ENCODE measurements at places on chromosomes 5 and 9.

DNA sequence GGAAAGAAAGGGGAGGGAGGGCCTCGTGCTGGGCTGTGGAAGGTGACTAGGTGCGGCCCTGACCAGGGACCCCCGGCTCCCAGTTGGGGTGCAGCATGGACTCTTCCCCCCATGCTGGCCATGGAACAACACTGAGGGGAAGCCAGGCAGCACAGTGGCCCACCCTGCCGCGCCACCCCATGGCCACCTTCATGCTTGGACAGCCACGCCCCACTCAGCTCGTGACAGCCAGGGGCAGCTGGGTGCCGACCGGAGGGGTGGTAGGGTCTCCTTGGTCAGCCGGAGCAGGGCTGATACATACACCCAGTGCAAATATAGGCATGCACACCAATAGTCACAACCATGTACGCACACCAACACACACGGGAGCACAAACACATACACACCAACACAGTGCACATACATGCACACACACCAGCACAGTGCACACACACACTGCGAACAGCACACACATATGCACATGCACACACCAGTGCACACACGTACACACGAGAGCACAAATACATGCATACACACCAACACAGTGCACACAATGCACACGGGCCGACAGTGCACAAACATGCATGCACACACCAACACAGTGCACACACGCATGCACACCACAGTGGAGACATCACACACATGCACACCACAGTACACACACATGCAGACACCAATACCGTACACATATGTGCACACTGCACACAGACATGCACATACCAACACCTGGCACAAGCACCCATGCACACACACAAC, 8.3 kb downstream of the SOHLH1 start:
- no peaks in the 10 kb centered on the region for H3K36me3 ChIP-seq
- no peak for DNase-seq
- no peaks in the 10 kb centered on the region for H3K27me3 ChIP-seq
- H3K4me1 ChIP-seq, result peaks cover 6% of the 10 kb centered on the region
- H3K4me3 ChIP-seq, result no peak overlapping the region

- H3K27me3 ChIP-seq, result no peaks in the 10 kb centered on the region
- peak; percentile 92 for DNase-seq
- H3K4me1 ChIP-seq, result peaks cover 8% of the 10 kb centered on the region
- peak overlapping the region; percentile 89 for H3K27ac ChIP-seq
- H3K4me3 ChIP-seq, result no peak overlapping the region
Measured at GRCh38 chr9:81686614-81687520, 2.5 kb downstream of the TLE1 start.

- DNase-seq, result no peak
- no peaks in the 10 kb centered on the region for H3K4me1 ChIP-seq
- no peaks in the 10 kb centered on the region for H3K36me3 ChIP-seq
Measured at GRCh38 chr5:164265566-164265965, 760.1 kb downstream of the MAT2B start.

DNA sequence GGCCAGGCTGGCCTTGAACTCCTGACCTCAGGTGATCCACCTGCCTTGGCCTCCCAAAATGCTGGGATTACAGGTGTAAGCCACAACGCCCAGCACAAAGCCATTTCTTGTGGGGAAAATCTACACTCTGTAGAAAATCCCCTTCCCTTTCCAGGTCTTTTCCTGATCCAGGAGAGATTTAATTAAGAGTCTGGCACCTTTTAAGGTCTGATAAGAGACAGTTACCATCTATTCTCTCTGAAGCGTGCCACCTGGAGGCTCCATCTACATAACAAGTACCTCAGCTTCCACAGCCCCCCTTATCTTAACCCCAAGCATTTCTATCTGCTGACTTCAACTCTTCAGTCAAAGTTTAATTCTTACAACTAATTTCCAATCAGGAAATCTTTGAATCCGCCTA, 71.4 kb upstream of the CDK20 start:
- no peak overlapping the region for H3K4me3 ChIP-seq
- H3K27me3 ChIP-seq, result no peaks in the 10 kb centered on the region
- no peaks in the 10 kb centered on the region for H3K36me3 ChIP-seq
- no peak overlapping the region for H3K27ac ChIP-seq
- no peaks in the 10 kb centered on the region for H3K4me1 ChIP-seq

DNA sequence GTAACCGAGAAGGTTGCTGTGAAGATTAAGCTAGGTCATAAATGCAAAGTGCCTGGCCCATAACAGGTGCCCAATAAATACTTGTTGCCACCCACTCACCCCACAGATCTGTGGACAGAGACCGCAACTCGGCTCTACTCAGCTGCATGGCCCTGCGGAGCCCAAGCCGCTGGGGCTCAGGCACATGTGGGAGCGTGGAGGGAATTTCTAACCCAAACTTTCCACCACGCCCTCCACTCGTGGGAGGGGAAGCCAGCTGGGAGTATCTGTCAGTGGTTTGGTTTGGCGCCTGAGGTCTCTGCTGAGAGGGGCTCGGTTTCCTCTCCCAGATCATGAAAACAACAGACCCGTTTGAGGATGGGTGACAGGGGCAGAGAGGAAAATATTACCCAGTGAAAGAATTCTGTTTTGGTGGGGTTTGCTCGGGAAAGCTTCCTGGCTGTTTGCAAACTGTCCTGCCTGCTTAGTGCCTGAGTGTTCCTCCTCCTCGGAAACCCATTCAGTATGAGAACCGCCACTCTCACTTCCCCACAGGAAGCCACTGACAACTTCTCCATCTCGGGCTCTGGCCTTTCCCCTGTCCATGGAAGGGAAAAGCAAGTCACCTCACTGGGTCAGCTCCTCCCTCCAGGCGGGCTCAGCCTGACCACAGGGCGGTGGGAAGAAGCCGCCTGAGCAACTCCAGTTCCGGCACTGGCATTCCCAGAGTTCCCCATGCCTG, 60.1 kb downstream of the RGS3 start:
- no peak overlapping the region for H3K27ac ChIP-seq
- H3K27me3 ChIP-seq, result no peaks in the 10 kb centered on the region
- no peak for DNase-seq
- no peak overlapping the region for H3K4me3 ChIP-seq
- H3K36me3 ChIP-seq, result no peaks in the 10 kb centered on the region

DNA sequence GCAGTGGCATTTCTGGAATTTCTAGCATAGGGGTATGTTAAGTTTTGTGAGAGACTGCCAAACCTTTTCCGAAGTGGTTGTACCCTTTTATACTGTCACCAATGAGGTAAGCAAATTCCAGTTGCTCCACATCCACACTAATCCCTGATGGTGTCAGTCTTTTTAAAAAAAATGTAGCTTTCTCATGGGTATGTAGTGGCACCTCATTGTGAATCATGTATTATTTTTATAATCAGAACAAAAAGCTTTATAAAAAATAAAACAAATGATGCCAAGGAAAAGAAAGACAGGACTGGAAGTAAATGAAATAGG, 93.4 kb upstream of the CLINT1 start:
- H3K36me3 ChIP-seq, result peaks cover 6% of the 10 kb centered on the region
- H3K27me3 ChIP-seq, result no peaks in the 10 kb centered on the region
- peak overlapping the region; percentile 27 for H3K27ac ChIP-seq

DNA sequence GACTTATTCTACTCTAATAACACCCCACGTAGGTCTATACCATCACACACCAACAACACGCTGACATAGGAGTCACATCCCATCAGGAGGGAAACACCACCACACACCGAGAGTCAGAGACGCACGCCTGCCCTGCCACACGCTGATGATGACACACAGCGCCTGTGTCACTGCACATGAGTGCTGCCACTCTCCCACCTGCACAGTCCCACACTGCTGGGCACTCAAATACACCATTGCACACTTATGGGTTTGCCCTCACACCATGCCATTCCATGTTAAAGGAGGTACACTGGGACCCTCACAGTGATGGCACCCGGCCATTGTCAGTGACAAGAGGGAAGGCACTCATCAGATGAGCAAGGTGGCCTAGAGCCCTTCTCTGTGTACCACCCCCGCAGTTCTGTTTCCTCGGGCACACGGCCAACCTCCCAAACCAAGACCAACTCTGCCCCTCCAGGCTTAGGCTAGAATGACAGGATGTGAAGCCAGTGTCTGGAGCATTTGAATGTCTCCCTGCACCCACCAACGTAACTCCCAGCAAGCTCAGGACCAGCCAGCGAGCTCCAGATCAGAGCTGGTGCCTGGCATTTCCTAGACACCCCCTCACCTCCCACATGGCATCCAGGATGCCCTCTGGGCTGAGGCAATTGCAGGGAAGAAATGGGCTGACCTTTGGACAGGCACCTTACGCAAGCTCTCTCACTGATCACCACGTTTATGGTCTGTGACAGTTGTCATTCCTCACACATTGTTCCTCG, 3.6 kb upstream of the CPLX2 start:
- no peaks in the 10 kb centered on the region for H3K4me1 ChIP-seq
- no peak overlapping the region for H3K4me3 ChIP-seq
- no peaks in the 10 kb centered on the region for H3K36me3 ChIP-seq
- H3K27ac ChIP-seq, result no peak overlapping the region
- peak; percentile 66 for DNase-seq
- peaks cover 66% of the 10 kb centered on the region for H3K27me3 ChIP-seq

GRCh38 chr5:110255194-110255593, 471.3 kb downstream of the TMEM232 start:
- no peaks in the 10 kb centered on the region for H3K36me3 ChIP-seq
- no peaks in the 10 kb centered on the region for H3K27me3 ChIP-seq
- no peak for DNase-seq
- H3K4me3 ChIP-seq, result no peak overlapping the region

DNA sequence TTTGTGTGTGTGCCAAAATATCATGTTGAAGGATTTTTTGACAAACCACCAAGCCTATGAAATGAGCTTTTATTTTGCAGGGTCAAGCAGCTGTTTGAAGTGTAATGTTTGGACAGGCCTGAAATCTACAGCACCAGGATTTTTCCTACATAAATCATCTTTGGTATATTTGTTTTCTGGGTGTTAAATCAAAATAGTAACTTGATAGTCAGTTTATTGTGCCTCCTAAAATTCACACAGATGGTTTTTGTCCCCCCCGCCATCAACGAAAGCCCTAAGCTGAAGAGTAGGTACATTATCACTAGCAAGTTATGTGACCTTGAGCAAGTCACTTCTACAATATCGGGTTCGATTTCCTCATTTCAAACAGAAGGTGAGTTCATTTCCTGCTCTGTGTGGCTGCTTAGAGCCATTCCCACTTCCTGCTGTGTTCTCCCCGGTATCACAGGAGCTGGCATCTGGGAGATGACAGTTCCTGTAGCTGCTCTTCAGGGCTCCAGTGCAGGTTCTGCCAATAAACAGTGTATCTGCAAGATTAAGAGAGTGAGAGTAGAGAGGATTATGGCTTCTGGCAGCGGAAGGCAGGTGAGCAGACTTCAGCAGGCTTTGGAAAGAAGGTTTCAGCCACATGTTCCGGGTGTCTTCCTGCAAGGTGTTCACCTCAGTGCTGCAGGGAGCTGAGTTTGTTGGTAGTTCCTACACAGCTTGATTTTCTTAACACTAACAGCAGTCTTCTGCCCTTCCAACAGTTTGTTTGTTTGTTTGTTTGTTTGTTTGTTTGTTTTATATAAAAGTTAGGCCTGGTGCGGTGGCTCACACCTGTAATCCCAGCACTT, 48.4 kb upstream of the GNE start:
- H3K27me3 ChIP-seq, result no peaks in the 10 kb centered on the region
- peaks cover 6% of the 10 kb centered on the region for H3K4me1 ChIP-seq

DNA sequence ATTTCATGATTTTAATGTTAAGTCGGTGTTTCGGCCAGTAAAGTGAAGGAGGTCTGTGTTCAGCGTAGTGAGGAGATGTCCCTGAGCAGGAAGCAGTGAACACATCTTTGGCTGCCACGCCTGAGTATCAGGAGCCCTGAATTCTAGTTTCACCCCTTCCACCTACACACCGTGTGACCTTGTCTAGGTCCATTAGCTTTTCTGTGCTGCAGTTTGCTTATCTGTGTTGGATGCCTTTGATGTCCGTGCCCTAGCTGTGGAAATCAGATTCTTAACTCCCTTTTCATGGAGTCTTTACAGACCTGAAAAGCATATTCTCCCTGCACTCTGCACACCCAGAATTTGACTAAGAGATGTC, 601 bp downstream of the FBXO38 start:
- DNase-seq, result peak; percentile 20
- H3K4me1 ChIP-seq, result peaks cover 45% of the 10 kb centered on the region
- H3K27me3 ChIP-seq, result no peaks in the 10 kb centered on the region
- H3K27ac ChIP-seq, result peak overlapping the region; percentile 98
- H3K36me3 ChIP-seq, result peaks cover 6% of the 10 kb centered on the region
- peak overlapping the region; percentile 85 for H3K4me3 ChIP-seq
